ENCODE measurements at places on chromosomes 3 and 15. TPM values are rescaled to one million over a fixed set of nuclear protein-coding genes. Genes with fewer than 3 reads are reported as not detected.

DNA sequence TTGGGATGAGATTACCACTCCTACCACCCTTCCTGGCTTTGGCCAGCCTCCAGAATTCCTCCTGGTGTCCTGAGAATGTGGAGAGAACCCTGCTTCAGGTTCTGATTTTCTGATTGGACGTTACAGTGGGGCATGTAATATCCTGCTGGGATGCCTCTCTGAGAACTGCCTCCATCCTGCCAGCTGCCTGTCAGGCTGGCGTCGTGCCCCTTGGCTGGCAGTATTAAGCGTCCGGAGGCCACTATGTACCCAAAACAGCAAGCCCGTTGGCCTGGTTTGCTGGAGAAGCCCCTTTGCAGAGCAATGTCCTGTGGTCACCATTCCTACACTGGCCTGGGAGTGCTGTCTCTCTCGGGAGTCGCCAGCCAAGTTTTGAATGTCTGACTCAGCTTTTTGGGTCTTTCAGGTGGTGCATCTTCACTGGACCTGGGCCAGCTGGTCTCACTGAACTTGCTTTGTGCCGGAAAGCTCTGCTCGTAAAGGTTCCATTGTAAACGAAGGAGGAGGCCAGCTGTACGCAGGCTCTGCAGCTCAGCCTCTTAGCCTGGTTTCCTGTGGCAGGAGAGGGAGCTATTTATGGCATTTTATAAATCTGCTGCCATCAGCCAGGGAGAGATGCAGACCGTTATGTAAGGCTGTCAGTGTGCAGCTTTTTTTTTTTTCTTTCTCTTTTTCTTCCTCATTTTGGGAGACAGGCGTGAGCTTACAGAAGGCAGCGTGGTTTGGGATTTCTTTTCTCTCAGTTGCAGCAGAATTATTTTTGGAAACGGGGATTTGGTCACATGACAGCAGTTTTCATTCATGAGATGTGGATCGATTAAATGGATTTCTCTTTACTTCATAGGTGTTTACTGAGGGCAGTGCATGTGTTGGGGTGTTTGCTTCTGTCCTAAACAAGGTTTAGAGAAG, 19.0 kb upstream of the TRAK1 start:
- peak; percentile 76 for ATAC-seq

The SMAD6 gene
- 30.7 TPM for total RNA-seq

The NUP210 gene
- 13.3 TPM for total RNA-seq

- ATAC-seq: no peak
Observed at GRCh38 chr3:50644561-50644960, 27.6 kb downstream of the MAPKAPK3 start.

DNA sequence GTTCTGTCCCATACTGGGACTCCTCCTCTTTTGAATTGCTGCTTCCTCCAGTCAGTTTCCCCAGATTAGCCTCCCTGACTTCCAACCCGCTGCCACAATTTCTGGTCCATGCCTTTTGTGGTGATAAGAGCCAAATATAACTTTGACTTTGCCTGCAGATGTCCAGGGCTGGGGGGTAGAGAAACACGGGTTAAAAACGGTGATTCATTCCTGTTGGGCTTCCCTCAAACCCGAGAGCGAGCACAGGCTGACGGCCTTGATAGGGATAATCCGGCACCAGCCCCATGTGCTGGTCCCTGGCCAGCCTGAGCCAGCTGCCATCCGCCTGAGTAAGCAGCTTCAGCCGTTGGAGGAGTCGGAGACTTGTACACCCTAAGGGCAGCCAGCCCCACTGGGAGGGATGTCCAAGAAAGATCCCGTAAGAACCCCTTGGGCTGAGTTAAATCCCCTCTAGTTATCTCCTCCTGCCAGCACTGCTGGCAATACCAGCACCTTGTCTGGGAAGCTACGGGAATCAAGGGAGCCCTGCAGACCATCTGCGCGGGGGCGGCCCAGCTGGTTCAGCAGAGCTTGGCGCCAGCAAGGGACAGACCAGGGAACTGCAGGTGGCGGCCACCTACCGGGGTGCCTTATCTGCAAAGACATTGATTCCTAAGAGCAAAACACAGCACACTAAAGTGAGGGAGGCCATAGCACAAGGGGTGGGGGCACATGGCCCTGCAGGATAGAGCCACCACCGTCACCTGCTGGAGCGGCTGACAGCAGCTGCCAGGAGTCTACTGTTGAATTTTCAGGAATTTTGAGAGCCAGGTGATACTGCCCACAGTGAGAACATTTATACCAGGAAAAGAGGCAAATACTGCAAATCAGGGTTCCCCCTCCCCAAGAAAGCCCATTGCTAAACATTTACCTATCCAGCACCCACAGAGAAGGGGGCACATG, 18.1 kb downstream of the CSPG4 start:
- ATAC-seq: peak; percentile 93

DNA sequence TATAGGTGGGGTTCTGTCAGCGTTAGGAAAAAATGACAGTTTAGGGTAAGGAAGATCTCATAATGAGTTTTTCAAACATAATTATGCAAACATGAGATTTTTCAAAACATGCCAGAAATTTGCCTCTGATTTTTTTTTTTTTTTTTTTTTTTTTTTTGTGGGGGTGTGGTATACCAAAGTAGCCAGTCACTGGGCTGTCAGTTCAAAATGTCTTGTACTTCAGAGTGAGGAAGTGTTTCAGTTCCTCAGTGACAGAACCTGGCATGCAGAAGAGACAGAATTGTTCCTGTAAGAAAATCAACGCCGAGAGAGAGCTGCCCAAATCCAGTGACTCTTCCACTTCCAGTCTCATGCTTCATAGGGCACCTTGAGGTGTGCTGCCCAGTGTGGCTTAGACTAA, 9.7 kb downstream of the NCBP2 start:
- ATAC-seq: no peak

The REC114 gene
- not detected for total RNA-seq

DNA sequence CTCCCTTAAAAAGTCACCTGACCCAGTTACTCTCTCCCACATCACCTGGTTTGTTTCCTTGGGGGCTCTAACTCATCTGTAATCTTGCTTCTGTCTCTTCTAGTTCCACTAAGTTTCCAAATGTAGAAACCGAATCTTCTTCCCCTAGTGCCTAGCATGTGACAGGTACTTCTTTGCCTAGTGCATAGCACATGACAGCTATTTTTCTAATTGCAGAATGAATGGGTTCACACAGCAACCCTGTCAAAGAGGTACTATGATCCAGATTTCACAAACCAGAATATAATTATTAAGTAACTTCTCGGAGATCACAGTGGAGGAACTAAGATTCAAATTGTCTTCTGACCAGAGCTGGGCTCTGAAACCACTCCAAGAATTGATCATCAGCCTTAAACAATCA, 7.4 kb downstream of the DPH3 start:
- ATAC-seq: no peak

DNA sequence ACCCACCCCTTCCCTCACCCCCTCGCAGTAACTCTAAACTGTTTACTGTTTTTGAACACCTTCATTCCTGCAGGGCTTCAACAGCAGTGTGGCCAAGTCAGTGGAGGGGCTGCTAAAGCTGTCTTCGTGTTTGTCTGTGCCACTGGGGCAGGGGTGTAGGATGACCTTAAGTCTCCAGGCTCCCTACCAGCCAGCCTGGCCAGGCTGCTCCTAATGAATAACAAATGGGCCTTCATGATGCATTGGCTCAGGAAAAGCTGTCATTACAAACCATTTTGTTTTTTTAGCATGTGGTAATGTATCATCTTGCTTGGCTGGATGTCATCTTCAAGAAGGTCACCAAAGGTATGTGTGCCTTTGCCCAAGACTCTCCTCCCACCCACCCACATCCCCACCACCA, 372.2 kb upstream of the WNT5A start:
- peak; percentile 17 for ATAC-seq

DNA sequence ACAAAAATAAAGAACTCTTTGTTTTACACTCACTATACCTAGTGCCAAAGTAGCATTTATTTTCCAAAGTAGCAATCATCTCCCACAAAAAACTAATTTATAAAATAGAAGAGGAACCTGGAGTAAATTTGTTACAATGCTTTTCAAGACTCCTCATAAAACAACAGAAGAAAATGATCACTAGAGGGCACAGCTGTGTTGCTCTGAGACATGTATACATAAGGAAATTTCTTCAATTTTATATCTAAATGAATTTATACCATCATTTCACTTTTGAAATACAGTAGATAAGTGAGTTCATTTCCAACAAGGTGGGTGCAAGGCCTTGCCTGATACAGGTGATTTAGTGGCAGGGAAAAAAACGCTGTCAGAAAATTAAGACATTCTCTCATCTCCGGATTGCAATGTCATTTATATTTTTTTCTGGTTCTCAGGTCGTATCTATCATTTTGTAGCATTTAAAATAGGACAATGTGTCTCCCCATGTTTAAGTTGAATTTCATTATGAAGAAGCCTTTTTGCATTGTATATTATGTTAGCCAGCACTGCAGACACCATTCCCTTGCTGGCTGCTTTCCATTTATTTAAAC, 25.3 kb upstream of the ARHGEF26 start:
- ATAC-seq: no peak

The JMJD7 gene
- 6.1 TPM for total RNA-seq

GRCh38 chr15:34271493-34271892, 46.7 kb downstream of the EMC4 start:
- peak; percentile 24 for ATAC-seq

DNA sequence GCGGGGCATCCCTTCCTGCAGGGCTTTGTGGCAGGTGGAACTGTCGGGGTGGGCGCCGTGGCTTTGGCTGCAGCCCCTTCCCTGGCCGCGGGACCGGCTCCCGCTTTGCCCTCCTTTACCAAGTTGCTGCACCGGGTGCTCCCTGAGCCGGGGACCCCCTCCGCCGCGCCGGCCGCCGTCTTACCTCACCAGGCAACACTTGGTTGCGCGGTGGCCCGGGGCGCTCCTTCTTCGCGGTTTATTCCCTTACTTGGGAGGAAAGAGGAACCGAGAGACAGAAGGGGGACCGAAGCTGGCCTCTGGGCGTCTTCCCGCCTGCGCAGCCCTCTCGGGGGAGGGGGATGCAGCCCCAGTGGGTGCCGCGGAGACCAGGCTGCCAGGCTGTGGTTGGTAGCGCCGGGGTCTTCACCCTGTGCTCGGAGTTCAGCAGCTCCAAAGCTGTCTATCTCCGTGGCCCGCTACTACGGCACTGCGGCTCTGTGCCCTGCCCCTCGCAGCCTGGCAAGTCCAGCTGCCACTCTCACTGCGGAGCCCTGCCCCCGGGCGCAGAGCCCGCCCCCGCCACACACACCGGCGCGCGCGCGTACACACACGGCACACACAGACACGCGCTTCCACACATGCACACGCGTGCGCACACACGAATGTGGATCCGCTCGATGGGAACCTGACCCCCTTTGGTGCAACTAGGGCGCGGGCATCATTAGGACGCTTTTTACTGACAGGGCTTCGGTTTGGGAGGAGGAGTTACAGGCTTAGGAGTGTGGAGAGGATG, at the start of gene DGKG:
Gene DGKG, minus strand, starts transcription at position 473 of the 775 bp plus-strand sequence. CDS start 41,775 bp downstream, outside the sequence.
- ATAC-seq: peak; percentile 76

GRCh38 chr3:13746385-13746784, 133.5 kb downstream of the WNT7A start:
- no peak for ATAC-seq

The CPLX3 gene
- 0.32 TPM for total RNA-seq

DNA sequence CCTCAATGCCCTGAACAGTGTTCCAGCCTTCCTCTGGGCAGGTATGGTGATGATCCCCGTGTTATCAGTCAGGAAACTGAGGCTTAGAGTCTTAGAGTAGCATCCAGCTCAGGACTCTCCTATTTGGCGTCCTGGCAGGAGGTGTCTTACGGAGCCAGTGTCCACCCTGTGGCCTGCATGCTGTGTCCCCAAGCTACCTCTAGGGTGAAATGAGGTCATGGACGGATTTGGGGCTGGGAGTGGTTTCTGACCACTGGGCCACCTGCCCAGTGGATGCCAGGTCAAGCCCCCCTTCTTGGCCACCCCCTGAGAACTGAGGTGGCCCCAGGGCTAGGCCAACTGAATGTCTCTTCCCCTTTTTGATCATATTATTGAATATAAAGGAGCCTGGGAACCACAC, 27.2 kb upstream of the SLC6A6 start:
- ATAC-seq: no peak

The ATP10A gene
- 0.57 TPM for total RNA-seq

- no peak for ATAC-seq
Observed at GRCh38 chr15:66092053-66093016, 161.2 kb downstream of the MEGF11 start.

DNA sequence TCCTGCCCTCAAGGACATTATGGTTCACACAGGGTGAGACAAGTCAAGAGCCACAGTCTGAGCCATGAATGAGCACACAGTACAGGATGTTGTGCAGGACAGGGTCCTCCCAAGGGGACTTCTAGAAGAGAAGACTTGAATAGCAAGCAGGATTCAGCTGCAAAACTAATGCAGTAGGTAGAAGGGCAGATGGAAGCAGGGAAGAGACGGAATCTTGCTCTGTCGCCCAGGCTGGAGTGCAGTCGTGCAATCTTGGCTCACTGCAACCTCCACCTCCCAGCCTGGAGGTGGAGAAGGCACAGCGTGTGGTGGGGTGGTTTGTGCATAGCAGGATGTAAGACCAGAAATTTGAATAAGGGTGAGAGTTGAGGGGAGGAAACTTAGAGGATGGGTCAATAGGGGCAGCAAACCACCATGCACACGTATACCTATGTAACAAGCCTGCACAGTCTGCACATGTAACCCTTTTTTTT, 8.0 kb downstream of the BCL2L10 start:
- ATAC-seq: no peak

- ATAC-seq: no peak
Observed at GRCh38 chr3:88640581-88640980, 466.8 kb upstream of the EPHA3 start.

The DTX3L gene
- 58.1 TPM for total RNA-seq

The PLSCR4 gene
- 0.37 TPM for total RNA-seq

- no peak for ATAC-seq
Observed at GRCh38 chr3:189771842-189772450, 140.8 kb downstream of the TP63 start.

GRCh38 chr15:25568751-25569150, 129.9 kb upstream of the UBE3A start:
- no peak for ATAC-seq

DNA sequence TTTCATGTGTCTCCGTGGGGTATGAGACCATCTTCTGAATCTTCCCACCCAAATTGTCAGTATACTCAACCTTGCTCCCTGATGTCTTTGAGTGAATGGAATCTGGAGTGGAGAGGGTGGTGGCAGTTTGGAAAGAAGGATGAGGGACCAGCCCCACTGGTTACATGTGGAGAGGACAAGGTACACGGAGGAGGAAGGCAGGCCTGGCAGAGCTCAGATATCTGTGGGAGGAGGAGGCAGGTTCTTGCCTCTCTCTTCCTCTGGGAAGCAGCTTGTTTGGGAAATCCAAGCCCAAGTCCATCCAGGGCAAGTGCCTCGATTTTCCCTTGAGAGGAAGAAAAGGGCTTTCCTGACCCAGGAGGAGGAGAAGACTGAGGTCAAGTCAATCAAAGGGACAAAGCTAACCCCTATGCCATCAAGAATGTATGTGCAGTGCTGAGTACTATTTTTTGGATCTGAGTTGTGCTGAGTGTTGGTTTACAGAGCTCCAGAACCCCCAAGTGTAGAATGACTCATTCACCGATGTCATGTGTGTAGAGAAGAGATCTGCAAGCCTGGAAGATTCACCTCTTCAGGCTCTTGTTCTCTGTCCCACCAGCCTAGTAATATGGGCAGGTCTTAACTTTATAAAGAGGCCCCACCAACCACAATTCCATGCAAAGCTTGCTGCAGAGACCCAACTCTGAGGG, 19.8 kb upstream of the LOXL1 start:
- no peak for ATAC-seq

The SPINK8 gene
- total RNA-seq: not detected

- ATAC-seq: peak; percentile 75
Observed at GRCh38 chr15:81480645-81481053, 106.6 kb upstream of the TMC3 start.

The C15orf61 gene
- total RNA-seq: 3.0 TPM
